Muscle of back (tissue), 13 donors: ENCODE measurements at places on chromosomes 11 and 22.

- DNase-seq = peak; percentile 68
Measured at GRCh38 chr22:29626497-29627195, 23.2 kb downstream of the NF2 start.

DNA sequence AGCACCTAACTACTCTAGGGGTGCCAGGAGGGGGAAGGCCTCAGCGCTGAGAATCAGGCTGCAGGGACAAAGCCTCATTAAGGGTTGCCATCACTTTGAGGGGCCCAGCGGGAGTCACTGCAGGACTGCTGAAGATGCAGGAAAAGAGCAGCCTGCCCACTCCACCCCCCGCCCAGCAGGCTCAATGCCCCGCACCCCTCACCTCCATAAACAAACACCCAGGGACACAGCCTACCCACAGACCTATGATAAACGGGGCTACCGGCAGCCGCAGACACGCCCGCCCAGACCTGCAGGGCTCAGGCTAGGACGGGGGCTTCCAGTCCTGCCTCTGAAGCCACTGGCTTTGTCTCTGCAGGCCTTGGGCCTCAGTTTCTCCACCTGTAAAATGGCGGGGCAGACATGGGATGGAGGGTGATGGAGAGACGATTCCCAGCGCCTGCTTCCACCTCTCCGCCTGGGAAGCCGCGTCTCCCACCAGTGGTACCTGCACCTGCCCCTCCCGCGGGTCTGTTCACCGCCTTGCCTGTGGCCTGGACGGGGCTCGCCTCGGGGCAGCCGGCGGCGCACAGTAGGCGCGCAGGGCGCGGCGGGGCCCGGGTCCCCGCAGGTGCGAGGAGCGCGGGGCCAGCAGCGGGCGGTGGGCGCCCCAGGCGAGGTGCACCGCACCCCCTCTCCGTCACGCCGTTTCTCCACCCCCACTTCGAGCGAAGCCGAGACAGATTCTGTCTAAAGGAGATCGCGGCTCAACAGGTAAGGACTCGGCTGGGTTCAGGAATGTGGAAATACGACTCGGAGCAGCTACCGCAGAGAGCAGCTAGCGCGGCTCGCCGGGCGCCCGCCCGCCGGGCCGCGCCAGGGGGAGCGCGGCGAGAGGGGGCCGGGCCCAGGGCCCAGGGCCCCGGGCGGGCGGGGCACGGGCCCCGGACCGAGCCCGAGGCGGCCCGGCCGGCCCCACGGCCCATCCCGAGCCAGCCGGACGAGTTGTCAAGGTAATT is 1.5 kb downstream of the WNT7B start:
- DNase-seq = no peak

- DNase-seq = no peak
Measured at GRCh38 chr11:35594680-35595079, 23.6 kb upstream of the FJX1 start.

GRCh38 chr11:515131-515530 is 8.1 kb upstream of the RNH1 start:
- no peak for DNase-seq

DNA sequence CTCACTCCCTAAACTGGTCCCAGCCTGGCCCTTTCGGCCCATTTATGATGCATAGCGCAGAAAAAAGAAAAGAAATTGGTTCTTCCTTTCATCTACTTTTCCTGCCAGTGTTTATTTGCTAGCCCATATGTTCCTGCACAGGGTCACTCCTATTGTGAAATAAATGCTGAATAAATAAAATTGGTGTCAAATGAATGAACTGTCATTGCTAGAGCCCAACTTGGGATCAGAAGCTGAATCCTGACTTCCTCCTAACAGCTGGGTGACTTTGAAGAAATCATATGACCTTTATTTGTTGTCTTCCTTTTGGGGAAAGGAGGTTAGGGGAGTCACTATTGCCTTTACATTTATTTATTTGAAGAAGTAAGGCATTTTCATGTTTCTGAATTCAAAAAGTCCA is 92.0 kb downstream of the PRR5L start:
- no peak for DNase-seq

DNA sequence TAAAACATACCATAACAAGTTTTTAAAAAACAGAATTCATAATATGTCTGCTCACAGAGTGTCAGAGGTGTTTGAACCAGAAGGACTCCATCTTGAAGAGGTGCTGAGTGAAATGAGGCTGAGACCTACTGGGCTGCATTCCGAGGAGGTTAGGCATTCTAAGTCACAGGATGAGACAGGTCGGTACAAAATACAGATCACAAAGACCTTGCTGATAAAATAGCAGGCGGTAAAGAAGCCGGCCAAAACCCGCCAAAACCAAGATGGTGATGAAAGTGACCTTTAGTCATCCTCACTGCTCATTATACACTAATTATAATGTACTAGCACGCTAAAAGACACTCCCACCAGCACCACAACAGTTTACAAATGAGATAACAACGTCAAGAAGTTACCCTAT is 116.4 kb downstream of the ARHGAP32 start:
- DNase-seq = no peak

DNA sequence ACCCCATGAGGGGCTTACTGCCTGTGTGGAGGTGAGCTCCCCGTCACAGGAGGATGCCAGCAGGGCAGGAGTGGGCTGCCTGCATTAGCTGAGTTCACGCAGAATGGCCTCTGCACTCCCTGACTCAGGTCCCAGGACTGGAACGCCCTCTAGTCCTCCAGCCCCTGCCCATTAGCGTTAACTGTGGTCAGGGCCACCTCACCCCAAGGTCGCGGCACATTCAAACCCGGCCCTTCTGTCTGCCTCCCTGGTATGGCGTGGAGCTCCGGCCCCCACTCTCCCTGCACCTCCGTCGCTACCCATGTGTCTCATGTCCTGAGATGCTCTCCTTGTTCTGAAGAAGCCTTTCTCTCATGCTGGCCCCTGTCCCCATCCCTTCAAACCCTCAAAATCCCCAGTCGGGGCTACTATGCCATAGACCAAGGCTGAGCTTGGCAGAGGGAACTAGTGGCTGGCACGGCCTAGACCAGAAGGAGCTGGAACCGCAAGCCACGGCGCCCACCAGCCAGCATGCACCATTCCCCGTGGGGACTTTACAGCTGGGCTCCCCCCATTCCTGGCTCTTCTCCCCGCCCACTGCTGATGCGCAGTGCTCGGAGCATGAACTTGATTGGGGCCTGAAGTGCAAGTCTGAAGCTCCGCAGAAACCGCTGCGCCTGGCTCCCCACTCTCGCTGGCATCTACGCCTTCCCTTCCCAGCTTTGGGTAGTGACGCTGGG is 79.5 kb upstream of the RTL6 start:
- DNase-seq = no peak

- DNase-seq = no peak
Measured at GRCh38 chr22:36764641-36765040, 11.3 kb downstream of the IFT27 start.

- no peak for DNase-seq
Measured at GRCh38 chr11:25838918-25839625, 492.9 kb upstream of the ANO3 start.

DNA sequence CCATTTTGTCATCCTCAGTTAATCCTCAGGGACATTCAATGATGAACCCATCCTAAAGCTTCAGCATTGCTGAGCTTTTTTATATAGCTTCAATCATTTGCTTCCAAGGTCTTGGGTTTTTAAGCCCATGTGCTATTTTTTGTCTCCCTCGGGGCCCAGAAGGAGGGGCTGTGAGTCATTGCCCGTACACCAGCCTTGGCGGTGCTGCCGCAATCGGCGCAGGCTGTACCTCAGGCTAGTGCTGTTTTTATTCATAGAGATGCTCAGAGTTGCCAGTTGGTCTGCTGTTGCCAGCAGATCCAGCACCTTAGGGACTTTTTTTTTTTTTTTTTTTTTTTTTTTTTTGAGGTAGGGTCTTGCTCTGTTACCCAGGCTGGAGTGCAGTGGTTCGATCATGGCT is 35.5 kb downstream of the ACO2 start:
- no peak for DNase-seq

- no peak for DNase-seq
Measured at GRCh38 chr11:103898065-103898464, 138.4 kb upstream of the DDI1 start.

GRCh38 chr11:3855808-3856491 is 486 bp downstream of the STIM1 start:
- DNase-seq = no peak

- DNase-seq = no peak
Measured at GRCh38 chr22:31436132-31436531, 36.7 kb downstream of the DRG1 start.

DNA sequence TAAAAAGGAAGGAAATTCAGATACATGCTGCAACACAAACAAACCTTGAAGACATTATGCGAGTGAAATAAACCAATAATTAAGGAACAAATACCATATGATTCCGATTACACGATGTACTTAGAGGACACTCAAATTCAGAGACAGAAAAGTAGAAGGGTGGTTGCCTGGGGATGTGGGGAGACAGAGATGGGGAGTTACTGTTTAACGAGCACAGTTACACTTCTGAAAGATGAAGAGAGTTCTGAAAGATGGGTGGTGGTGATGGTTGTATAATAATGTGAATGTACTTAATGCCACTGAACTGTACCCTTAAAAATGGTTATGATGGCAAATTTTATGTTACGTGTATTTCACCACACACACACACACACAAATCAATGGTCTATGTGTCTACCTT is 14.7 kb downstream of the ZBTB44 start:
- no peak for DNase-seq

- no peak for DNase-seq
Measured at GRCh38 chr11:16154715-16155396, 201.5 kb downstream of the SOX6 start.

- DNase-seq = no peak
Measured at GRCh38 chr11:23423656-23424055, 563.4 kb upstream of the CCDC179 start.

- no peak for DNase-seq
Measured at GRCh38 chr11:12723421-12724300, 49.4 kb downstream of the TEAD1 start.

- DNase-seq = no peak
Measured at GRCh38 chr11:134647066-134647743, 235.2 kb upstream of the B3GAT1 start.

DNA sequence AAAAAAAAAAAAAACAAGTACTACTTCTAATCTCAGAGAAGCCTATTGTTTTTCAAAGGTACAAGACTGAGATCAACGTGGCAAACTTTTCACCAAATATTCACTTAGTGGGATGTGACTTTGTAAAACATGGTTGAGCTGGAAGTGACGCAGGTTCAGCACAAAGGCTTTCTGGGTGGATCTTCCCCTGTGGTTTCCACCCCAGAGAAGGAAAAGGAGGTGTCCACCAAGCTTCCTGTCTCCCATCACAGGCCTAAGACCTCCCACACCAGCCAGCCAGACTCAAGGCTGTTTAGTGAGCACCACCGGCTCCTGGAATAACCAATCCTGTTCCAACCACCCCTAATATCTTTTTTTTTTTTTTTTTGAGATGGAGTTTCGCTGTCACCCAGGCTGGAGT is 5.7 kb downstream of the TMEM184B start:
- no peak for DNase-seq

DNA sequence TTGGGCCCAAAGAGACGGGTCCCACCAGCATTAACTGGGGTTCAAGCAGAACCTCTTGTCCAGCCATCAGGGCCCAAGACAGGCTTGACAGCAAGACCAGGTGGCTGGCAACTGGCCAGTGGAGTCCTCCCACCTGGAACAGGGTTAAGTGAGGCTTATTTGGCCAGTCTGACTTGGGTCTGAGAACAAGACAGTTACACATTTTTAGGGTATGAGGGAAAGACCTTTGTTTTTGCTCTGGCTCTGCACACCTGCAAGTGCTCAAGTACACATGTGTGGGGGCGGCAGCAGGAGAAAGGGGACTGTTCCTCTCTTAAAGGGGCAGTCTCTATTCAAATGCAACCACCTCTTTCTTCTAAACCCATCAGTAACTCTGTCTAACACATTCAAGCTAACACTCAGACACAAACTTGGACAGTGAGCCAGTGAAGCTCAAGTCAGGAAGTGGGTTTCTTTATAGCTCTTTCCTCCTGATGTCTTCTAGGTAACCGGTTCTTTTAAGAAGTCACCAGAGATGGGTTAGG is 116.2 kb downstream of the ETS1 start:
- DNase-seq = no peak

- no peak for DNase-seq
Measured at GRCh38 chr11:93796441-93797231, 12.6 kb downstream of the MED17 start.

DNA sequence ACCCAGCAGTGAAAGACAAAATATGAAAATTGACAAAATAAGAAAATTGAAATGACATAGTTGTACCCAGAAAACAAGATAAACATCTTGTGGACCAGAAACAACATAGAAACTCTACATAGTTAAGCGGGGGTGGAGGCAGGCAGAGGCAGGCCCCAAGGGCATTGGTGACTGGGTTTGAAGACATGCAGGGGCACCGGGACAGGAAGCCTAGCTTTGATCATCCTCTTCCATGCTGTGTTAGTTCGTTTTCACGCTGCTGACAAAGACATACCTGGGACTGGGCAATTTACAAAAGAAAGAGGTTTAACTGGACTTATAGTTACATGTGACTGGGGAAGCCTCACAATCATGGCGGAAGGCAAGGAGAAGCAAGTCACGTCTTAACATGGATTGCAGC is 33.5 kb upstream of the CRTAM start:
- no peak for DNase-seq

DNA sequence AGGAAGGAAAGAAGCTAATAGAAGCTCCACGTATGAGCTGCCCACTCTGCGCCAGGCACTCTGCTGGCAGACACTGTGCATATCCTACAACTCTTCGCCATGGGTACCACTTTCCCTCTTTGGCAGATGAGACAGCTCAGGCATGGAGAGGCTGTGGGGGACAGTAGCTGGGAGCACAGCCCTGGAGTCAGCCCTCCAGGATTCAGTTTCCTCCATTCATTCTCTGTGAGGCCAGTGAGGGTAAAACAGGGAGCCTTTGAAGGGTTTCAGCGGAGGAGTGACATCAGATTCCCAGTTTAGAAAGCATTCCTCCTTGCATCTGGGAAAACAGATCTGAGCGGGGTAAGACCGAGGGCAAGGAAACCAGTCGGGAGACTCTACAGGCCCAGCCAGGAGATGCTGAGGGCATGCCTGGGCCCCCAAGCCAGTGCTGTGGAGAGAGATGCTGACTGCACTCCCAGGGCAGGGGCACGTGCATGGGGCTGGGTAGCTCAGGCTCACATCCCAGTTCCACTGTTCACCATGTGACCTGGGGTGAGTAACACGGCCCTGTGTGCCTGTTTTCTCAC is 58.3 kb upstream of the EMID1 start:
- no peak for DNase-seq
